ENCODE measurements at places on chromosomes 11 and 22.

GRCh38 chr11:74288911-74289310 lies 22.5 kb downstream of the P4HA3 start:
- DNase-seq: no peak

- DNase-seq: no peak
Measured at GRCh38 chr22:27250886-27251285, 550.7 kb downstream of the MN1 start.

DNA sequence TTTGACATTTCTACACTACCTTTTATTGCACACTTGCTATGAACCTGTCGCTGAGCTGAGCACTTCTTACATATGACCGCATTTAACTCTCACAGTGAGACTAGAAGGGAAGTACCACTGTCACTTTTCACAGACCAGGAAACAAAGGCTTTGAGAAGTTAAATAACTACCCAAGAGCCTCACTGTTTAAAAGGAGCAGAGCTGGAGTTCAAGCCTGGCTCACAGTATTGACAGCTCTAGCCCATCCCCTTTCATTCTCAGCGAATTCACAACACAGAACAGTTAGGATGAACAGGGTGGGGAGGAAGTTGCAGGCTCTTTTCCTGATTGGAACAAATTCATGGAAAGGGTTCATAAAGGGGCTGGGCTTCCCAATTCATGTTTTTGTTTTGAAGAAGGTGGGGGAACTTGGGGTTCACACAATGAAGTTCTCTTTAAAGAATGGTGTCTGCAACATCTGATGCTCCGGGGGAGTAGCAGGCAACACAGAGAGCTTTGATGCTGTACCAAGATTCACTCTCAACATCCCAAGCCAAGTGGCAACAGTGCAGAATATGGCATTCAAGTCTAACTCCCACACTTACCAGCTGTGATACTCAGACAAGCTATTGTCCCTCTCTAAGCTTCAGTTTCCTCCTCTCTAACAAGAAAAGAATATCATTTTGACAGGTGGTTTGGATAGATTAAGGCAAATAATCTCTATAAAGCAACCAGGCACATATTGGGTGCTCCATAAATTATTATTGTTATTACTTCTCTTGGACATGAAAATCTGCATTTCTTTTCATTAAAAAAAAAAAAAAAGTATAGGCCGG lies 17.2 kb downstream of the SCGB1A1 start:
- no peak for DNase-seq

DNA sequence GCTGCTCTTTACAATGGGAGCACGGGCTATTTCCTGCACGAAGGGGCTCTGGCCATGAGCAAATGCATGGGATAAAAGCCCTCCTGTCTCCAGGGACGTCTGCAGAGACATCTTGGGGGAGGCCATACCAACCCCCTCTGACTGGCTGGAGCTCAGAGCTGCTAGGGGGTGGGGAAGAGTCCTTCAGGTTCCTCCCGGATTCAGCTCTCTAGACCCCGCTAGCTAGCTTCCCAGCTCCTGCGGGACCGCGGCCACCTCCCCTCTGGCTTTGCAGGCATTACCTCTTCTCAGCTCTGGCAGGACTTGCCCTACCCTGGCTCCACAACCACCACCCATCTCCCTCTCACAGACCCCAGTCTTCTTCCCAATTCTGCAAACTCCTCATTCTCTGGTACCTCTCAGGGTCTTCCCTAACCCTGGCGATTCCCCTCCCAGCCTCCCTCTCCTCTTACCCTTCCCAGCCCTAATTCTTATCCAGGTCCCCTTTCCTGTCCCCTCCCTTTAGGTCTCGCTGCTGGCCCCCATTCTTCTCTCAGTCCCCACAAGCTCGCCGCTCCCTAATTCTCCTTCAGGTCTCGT lies 802 bp downstream of the SYT13 start:
- DNase-seq: no peak

GRCh38 chr22:32518848-32519247 lies 44.2 kb downstream of the FBXO7 start:
- DNase-seq: no peak

All from NCI-H1417 treated with DMSO at 0.1 percent for 48 hours (cell line).